ENCODE measurements at places on chromosomes 1 and 21.
A peak's percentile ranks its signal among the peaks of the same experiment; 100 is the strongest.

DNA sequence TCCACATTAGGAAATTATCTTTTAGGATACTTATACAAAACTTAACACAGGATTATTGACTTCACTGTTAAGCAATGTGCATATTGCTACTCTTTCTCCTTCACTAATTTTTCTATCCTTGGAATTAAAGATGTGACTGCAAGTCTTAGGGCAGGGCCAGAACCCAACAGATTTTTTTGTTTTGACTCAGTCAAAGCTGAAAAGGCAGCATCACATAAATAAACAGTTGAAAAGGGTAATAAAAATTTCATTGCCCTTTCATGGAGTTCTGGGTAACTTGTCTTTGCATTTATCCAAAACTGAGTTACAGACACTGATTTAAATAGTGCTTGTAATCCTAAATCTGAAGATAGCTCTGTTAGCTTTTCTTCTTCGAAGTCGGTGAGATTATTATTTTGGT is 1.9 kb upstream of the TMEM35B start:
- no peak for DNase-seq

- no peak for DNase-seq
Measured at GRCh38 chr1:159902541-159902940, 2.6 kb upstream of the CFAP45 start.

DNA sequence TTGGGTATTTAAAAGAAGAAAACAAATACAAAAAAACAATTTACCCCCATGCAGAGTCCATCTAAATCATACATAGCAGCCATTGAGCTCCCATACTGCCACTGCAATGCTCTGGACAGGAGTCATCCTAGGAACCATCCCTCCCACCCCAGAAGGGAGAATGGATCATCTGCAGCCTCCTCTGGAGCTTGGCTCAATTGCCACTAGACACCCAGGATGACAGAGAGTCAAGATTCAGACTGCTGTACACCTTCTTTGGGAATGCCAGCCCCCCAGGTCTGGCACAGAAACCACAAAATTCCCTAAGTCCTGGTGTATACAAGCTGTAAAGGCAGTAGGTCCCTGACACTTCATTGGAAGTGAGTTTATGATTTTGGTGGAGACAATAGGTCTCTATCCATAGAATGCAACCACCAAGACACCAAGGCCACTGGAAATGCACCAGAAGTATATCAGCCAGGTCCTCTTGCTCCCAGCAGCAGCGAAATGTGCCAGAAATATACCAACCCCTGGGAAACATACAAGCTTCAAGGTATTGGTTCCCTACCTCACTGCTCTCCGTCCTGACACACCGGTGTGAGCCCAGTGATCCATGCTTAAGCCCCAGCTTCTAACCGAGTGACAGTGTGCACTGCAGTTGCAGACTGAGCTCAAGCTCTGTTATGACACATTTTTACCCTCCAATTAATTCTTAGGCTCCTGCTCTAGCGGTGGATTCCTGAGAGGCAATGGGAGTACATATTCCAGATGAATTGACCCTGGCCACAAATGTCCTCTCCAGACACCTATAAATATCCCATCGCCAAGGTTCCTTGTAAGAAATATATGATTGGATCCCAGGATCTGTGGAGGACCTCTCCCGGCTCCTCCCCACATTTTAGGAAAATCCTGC is 4.4 kb downstream of the TAL1 start:
- no peak for DNase-seq

DNA sequence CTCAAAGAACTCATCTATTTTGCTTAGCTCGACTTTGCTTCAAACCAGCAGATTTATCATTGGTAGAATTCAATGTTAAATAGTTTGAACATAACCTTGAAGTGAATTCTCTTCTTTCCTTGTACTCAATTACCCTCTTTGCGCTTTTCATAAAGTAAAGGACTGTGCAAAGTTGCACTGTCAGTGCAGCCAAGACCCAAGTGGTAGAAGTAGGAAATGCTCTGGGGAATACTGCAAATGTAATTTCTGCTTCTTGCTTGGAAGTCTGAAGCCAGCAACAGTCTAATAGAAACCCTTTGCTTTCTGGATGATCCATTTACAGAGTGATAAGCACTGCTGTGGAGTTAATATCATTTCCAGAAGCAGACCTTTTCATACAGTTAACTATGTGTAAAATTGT is 936.7 kb upstream of the TMPRSS15 start:
- no peak for DNase-seq

DNA sequence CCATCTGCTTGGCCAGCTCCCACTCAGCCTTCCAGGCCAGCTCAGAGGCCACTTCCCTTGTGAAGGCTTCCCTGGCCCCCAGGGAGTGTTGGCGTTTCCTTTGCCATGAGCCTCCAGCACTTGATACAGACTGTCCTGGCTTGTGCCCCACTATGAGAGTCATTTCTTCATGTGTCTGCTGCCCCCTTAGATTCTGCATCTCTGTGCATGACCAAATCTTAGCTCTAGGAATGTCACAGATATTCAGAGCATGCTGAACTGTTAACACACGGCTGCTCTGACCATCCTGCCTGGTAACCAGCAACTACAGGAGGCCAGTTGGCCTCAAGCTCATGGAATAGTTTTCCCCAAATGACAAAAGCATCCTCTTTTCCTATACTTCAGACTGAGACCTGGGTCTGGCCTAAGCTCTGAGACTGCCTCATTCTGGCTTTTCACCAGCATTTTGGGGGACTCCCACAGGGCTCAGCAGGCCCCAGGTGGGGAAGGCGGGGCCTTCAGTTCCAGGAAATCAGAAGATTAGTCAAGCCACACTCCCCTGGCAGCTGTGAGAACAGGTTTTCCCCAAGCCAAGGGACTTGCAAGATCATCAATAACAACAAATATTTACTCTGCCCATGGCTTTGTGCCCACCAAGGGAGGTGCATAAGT is 182.6 kb upstream of the EDN2 start:
- no peak for DNase-seq

DNA sequence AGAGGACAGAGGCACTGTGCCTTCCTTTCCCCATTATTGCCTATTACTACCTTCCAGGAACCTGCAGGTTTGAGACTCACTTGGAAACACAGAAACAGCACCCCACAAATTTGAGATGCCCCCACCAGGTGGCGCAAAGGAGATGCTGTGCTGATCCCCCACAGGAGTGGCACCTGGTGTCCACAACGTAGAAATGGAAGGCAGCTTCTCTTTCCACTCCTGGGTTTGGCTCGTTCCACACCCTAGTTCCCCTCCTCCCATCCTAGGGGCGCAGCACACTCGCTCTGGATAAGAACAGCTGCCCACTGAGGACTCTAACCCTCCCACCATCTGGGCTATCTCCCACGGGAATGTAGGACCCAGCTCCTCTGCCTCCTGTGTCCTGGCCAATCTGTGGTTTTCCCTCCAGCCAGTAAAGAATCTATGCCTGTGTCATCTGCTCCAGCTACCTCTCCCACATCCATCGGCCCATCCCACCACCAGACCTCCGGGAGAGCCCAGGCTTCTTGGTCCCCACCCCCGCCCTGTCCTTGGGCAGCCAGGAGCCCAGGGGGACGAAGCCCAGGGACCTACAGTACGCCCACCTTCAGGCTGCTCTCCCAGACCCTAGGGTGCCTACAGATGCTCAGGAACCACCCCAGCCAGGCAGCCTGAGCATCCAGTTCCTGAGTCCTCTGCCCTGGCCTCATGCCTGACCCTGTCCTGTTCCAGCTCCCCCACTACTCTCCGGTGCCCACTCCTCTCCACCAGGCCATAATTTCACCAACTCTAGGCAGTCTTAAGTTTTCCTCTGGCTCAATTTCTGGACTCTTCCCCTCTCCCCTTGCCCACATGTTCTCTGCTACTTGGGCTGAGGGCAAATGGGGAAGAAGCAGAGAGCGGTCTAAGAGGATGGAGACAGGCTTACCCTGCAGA is 549 bp downstream of the THBS3 start:
- DNase-seq, result peak; percentile 92
